ENCODE measurements at places on chromosomes 2 and 18.

GRCh38 chr2:109401370-109401769 is 212.4 kb downstream of the SEPTIN10 start:
- DNase-seq, result no peak

DNA sequence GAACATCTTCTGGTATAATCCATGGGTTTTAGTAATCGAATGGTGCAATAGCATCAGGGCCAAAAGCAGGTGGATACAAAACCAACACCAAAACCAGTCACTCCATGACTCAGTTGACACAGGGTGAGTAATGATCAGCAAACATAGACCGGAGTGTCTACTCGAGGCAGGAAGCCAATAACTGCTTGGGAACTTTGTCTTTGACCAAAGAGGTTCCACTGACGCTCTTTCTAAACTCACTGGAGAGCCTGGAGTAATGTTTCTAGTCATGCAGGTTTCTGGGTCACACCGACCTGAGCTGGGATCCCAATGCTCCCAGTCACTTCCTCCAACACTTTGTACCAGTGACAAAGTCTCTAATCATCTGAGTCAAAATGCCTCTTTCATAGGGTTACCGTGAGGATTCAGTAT is 30.9 kb downstream of the MREG start:
- peak; percentile 40 for DNase-seq

GRCh38 chr18:61820882-61821281 is 71.9 kb downstream of the RNF152 start:
- DNase-seq, result no peak

DNA sequence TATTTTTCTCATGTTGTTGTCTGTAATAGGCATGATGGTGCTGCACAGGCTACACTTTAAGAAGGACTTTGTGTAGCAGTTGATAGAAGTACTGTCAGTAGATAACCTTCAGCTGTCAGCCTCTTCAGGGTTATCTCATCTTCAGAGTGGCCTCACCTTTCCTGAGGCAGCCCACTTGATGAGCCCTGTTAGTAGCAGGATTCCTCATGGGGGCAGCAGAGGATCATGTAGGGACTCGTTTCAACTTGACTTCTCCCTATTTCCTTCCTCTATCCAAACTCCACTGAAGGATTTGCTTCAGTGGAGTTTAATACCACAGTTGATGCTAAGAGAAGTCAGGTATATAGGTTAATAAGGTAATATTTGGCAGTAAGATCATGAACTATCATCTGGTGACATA is 530.3 kb upstream of the FSIP2 start:
- DNase-seq, result peak; percentile 15

- DNase-seq, result no peak
Observed at GRCh38 chr18:77178559-77178958, 46.0 kb upstream of the MBP start.

DNA sequence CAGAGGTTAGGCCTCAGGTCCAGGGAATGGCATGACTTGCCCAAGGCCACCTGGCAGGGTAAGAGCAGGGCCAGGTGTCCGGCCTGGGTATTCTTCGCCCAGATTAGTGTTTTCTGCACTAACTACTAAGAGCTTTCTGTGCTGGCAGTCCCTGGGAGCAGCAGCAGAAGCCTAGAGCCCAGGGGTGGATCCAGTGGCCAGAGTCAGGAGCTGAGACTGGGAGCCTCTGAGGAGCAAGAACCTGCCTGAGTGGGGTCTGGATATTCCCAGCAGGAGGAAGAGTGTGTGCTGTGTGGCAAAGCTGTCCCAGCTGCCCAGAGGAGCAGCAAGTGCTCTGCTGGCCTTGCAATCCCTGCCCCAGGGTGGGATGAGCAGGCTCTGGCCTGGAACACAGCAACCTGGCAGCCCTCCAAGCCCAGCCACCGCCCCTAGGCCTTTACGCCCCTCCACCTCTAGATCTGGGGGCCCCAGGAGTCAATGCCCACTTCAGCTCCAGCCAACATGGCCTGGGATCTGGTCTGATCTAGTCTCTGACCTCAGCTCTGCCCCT is 30.7 kb upstream of the GPAT2 start:
- no peak for DNase-seq

GRCh38 chr2:226660526-226660925 is 139.1 kb downstream of the IRS1 start:
- no peak for DNase-seq

DNA sequence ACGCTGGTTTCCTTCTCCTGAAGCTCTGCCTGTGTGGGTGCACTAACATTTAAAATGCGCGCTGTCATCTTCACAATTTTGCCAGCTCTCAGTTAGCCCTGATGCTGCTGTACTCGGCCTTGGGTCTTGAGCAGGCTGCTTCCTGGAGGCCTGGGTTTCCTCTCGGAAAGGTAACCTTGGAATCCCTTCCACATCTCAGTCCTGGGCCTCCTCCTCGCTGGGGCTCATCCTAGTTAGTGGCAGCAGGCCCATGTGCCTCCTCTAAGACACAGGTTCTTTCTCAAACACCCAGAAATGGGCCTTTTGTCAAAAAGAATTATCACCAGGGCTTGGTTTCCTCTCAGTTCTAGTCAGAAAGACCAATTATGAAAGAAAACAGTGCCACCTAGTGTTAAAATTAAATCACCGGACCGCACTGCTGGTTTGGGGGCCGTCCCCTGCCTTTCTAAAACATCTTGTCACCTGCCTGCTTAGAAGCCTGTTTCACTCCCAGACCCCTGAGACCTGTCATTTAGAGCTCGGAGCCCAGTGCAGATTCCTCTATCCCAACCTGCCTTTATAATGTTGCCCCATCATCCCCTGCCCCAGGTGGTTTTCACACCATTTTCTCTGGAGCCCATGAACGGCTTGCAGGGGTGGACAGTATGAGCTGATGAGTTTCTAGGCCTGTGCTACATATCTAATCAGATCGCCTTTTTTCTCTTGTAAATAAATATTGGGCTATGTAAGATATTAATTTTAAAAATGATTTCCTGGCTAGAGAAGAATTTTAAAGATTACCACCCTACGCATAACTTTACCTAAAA is 42.4 kb downstream of the HK2 start:
- peak; percentile 45 for DNase-seq

GRCh38 chr2:204360218-204361007 is 184.9 kb upstream of the PARD3B start:
- DNase-seq, result no peak

GRCh38 chr18:22254088-22254487 is 84.7 kb downstream of the GATA6 start:
- no peak for DNase-seq

- DNase-seq, result no peak
Observed at GRCh38 chr2:69389271-69389670, 2.2 kb upstream of the GFPT1 start.

DNA sequence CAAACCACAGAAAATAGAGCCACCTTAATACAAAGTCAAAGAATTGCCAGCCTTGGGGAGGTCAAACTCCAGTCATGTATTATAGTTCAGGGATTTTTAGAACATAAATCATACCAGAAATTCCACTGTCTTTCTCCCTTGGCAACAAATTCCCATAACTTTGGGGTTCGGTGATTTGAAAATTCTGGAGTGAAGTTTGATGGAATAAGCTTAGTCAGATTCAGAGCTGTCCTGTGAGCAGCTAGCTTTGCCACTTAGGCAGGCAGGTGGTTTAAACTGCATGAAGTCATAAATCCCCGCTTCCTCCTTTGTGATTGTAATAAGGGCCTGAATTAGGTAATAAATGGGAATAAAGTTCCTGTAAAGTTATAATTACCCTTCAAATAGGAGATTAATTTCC is 457.0 kb upstream of the HNMT start:
- peak; percentile 15 for DNase-seq

Measured in NCI-H345 (cell line).